ENCODE measurements at places on chromosomes 4 and X. TPM values are rescaled to one million over a fixed set of nuclear protein-coding genes. Genes with fewer than 3 reads are reported as not detected.

NDUFC1 gene
- 10.7 TPM for total RNA-seq

ADH1A gene
- not detected for total RNA-seq

BCOR gene
- total RNA-seq: 26.7 TPM

UGT2B10 gene
- not detected for total RNA-seq

DCLK2 gene
- 34.2 TPM for total RNA-seq

ADAMTS3 gene
- 2.2 TPM for total RNA-seq

STPG2 gene
- total RNA-seq: not detected

IL21 gene
- total RNA-seq: not detected

GALNTL6 gene
- total RNA-seq: not detected

DMP1 gene
- not detected for total RNA-seq

RBMXL3 gene
- total RNA-seq: not detected

ITM2A gene
- 20.4 TPM for total RNA-seq

TMEM156 gene
- not detected for total RNA-seq

RAB9A gene
- 1.5 TPM for total RNA-seq

NDST3 gene
- total RNA-seq: not detected

MAGEB6B gene
- not detected for total RNA-seq

C4orf36 gene
- total RNA-seq: not detected

XKRX gene
- not detected for total RNA-seq

All from ascending aorta (tissue), 2 donors.